ENCODE measurements at places on chromosomes 11 and 22. TPM values are rescaled to one million over a fixed set of nuclear protein-coding genes. Genes with fewer than 3 reads are reported as not detected.

DNA sequence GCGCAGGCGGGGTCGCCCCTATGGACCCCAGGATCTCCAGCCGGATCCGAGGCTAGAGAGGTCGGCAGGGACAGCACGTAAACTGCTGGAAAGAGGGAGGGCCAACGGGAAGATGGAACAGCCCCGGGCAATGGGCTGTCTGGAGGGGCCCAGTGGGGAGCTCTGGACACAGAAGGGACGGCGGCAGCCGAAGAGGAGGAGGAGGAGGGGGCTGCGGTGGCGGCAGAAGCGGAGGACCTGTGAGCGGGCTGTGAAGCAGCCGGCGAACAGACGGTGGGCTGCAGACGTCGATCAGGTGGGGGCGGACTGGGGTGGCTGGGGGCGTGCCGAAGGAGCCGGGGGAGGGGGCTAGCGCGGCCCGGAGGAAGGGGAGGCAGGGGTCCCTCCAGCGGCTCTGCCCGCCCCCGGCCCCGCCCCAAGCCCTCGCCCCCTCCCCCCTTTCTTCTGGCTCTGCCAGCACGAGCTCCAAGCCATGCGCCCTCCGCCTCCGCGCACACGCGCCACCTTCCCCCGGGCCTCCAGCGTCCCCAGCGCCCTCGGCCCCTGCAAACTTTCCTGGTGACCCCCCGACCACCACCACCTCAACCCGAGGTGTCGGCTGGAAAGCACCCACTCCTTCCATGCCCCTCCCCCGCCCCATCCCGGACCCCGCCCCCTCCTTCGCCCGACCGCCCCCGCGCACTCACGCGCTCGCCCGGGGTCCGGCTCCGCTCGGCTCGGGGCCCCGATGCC lies 432 bp downstream of the TNKS1BP1 start:
- DNase-seq: no peak

DNA sequence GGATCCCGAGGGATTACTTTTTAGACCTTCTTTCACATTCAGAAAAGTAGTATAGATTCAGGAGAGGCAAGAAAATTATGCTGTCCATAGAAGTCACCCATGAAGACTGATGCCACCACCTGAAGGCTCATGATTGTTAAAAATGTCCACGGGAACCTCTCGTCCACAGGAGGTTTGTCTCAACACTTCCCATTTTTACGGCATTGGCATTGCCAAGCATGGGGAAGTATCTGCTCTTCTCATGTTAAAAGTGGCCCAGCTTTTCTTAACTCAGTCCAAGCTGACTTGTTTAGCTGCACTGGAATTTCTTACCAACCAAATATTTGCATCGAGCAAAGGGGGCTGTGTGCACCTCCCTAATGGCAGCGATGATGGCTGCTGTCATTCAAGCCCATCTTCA lies 9.6 kb downstream of the CDPF1 start:
- DNase-seq: no peak

GRCh38 chr11:103812680-103813079 lies 223.8 kb upstream of the DDI1 start:
- no peak for DNase-seq

DNA sequence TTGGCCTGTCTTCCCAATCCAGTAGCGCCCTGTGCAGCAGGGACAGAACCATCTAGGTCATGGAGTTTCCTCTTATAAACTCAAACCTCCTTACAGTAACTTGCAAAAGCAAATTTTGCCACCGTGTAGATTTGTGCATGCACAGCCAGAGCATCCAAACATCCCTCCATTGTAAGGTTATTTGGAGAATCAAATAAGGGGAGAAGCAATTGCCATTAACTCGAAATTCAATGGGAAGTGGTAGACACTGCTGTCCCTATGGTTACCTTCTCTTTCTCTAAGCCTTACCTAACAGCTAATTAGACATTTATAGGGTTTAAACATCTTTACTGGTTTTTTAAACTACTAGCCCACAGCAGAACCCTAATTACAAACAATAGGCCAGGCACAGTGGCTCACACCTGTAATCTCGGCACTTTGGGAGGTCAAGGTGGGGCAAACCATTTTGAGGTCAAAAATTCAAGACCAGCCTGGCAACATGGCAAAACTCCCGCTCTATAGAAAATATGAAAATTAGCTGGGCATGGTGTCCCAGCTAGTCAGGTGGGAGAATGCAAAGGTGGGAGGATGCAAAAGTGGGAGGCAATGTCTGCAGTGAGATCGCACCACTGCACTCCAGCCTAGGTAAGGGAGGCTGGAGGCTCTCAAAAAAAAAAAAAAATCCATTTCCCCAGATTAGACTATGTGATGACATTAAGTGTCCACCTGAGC lies 6.6 kb downstream of the HSPA8 start:
- DNase-seq: no peak

DNA sequence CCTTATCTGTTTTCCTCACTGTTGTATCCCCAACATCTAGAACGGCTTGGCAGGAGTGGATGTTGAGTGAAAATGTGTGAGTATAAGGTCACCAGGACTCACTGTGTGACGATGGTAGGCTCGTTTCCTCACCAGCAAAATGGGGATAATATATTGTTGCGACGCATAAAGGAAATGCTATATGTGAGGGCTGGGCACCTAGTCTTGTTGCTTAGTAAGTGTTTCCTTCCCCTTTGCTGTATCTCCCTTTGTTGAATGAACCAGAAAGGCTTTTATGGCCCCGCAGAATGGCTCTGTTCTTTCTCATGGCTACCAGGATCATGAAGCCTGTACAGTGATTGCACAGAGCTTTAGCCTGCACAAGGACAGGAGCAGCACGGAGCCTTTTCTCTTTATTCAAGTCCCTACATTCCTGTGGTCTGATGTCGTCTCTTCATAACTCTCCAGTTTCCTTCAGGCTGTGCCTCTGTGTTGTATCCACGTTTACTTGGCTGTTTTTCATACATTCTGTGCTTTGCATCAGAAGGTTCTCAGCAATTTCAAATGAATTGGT lies 5.4 kb downstream of the TNRC6B start:
- no peak for DNase-seq

GRCh38 chr11:77879218-77879617 lies 58.3 kb downstream of the AAMDC start:
- DNase-seq: no peak

- no peak for DNase-seq
Measured at GRCh38 chr11:7967826-7968225, 2.6 kb upstream of the NLRP10 start.

DNA sequence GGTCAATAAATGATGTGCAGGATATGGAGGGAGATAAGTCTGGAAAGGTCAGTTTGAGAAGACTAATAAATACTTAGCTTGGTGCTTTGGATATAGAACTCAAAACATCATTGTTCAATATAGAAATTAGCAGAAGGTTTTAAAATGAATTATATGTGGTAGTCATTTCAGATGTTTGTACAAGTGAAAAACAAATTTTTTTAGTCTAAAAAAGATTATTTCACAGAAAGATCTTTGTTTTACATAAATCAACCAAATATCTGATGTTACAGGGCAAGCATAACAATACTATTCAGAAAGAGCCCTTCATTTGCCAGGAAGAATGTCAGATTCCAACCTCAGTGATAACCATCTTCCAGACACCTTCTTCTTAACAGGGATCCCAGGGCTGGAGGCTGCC lies at the start of gene OR52D1:
OR52D1 (plus strand) TSS at position 301 of the 400 bp plus-strand sequence; CDS start at position 323, 22 bp downstream.
- no peak for DNase-seq

DNA sequence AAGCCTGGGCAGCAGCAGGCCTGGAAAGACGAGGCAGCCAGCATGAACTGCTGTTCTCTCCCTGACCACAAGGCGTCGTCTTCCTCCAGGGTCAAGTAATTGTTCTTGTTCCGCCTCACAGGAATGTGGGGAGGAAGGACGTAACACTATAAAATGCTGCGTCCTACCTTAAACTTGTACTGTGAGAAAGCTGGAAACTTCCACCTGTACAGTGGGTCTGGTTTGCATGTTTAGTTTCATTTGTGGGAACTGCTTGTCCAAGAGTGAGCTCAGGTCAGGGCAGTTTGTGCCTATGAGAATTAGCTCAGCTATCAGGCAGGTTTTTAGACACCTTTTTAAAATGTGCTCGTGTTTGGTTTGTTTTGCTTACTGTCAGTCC lies 55.2 kb downstream of the PANX1 start:
- DNase-seq: peak; percentile 61

DNA sequence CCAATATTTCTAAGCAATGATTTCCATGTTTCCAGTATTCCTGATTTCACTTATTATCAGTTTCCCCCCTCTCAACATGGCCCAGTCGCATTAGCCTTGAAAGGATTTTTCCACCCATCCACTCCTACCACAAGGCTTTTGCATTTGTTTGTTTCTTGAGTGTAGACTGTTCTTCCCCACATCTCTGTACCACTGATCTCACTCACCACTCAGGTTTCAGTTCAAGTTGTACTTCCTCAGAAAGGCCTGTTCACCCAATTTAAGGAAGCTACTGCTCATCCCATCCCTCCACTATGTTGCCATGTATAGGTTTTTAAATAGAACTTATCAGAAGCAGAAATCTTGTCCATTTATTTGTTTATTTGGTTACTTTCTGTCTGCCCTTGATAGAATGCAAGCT lies 472.3 kb downstream of the FAM181B start:
- no peak for DNase-seq

- no peak for DNase-seq
Measured at GRCh38 chr11:96079691-96080090, 155.8 kb upstream of the MTMR2 start.

DNA sequence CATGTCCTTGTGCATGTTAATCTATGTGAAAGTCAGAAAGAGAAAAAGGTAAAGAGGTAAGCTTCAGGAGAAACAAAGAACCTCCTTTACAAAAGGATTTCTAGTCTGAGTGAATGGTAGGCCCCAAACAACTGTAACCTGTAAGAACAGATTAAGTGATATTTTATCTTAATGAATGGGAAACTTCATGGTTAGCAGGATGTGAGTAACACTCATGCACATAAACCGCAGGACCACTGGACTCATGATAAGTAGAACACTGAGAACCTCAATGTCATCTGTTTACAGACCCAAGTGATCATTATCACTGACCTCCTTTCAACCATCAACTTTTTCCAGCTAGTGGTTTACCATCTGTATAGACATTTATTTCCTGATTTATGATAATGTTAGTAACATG lies 19.9 kb downstream of the OR8G5 start:
- no peak for DNase-seq

DNA sequence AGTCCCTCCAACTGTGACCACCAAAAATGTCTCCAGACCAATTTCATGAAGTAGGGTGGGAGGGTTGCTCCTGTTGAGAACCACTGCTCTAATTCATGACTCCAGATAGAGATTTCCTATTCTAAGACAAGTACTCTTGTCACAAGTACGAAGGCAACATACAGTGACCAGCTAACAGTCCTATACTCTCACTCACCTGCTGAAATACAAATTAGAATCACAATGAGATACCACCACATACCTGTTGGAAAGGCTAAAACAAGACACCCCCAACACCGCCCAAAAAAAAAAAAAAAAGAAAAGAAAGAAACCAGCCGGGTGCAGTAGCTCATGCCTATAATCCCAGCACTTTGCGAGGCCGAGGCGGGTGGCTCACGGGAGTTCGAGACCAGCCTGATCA lies 310.5 kb downstream of the SWAP70 start:
- DNase-seq: no peak

- no peak for DNase-seq
Measured at GRCh38 chr11:115736146-115736545, 231.9 kb upstream of the CADM1 start.

- no peak for DNase-seq
Measured at GRCh38 chr11:114168691-114169090, 109.2 kb downstream of the ZBTB16 start.

GRCh38 chr11:10744206-10744605 lies 6.8 kb upstream of the CTR9 start:
- no peak for DNase-seq

The MMP12 gene
- not detected for total RNA-seq

The MS4A3 gene
- total RNA-seq: 0.82 TPM

The ABTB2 gene
- 12.3 TPM for total RNA-seq

The TIMP3 gene
- 26.7 TPM for total RNA-seq

The SLC29A2 gene
- 1.2 TPM for total RNA-seq

The OR2AT4 gene
- not detected for total RNA-seq

The NFAM1 gene
- 0.54 TPM for total RNA-seq

The CEND1 gene
- total RNA-seq: 6.3 TPM

The THRSP gene
- total RNA-seq: 0.45 TPM
